Ammon's horn (tissue), 1 donor: ENCODE measurements at places on chromosomes 12 and 14.

DNA sequence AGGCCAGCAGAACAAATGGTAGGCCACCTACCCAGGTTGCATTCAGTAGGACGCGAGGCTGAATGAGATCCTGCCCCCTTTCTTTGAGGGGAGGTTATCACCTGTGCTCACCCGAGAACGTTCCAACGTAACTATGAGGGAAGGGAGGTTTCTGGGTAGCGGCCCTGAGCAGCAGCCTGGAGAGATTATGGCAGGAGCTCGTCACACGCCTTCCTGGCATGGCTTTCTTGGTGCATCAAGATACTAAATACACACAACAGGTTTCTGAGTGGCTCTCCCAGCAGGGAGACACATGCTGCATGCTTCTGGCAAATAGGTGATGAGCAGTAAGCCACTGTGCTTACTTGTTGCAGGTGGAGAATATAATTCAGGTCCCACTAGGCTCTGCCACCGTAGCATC, 147.7 kb downstream of the CALM1 start:
- no peak for DNase-seq

GRCh38 chr12:53174881-53175491, 5.5 kb upstream of the ZNF740 start:
- DNase-seq: no peak

- no peak for DNase-seq
Observed at GRCh38 chr14:85793533-85793932, 263.6 kb downstream of the FLRT2 start.

- DNase-seq: no peak
Observed at GRCh38 chr12:130452546-130452945, 114.9 kb downstream of the PIWIL1 start.

- no peak for DNase-seq
Observed at GRCh38 chr12:54431911-54432814, 13.1 kb upstream of the ITGA5 start.

DNA sequence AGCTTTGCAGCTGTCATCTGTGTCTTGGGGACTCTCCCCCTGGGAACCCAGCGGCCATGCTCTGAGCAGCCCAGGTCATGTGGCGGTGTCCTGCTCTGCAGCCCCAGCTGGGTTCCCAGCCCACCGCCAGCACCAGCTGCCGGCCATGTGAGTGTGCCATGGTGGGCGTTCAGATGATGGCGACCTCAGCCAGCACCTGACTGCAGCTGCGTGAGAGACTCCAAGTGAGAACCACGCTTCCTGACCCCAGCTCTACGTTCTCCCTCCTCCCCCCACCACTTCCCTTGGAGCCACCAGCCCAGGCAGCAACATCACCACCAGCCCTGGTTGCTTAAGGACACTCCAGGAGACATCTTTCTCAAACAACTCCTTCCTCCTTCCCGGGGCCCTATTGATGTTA, 68.8 kb downstream of the SLC24A4 start:
- DNase-seq: no peak
